Activated CD8-positive, alpha-beta memory T cell treated with anti-CD3 and anti-CD28 coated beads for 36 hours (primary cell): ENCODE measurements at places on chromosomes 2 and 18. TPM values are rescaled to one million over a fixed set of nuclear protein-coding genes. Genes with fewer than 3 reads are reported as not detected.

SLC39A10 gene
- total RNA-seq: 25.0 TPM

RNPEPL1 gene
- 50.8 TPM for total RNA-seq

PAX3 gene
- not detected for total RNA-seq

SLC4A3 gene
- 0.04 TPM for total RNA-seq

TRAF3IP1 gene
- 14.2 TPM for total RNA-seq

SFT2D3 gene
- 3.5 TPM for total RNA-seq

SLC35F5 gene
- total RNA-seq: 28.7 TPM

MSH6 gene
- total RNA-seq: 148 TPM

TPGS2 gene
- 85.2 TPM for total RNA-seq

LINC00305 gene
- not detected for total RNA-seq
